ENCODE measurements at places on chromosomes 16 and 17.

DNA sequence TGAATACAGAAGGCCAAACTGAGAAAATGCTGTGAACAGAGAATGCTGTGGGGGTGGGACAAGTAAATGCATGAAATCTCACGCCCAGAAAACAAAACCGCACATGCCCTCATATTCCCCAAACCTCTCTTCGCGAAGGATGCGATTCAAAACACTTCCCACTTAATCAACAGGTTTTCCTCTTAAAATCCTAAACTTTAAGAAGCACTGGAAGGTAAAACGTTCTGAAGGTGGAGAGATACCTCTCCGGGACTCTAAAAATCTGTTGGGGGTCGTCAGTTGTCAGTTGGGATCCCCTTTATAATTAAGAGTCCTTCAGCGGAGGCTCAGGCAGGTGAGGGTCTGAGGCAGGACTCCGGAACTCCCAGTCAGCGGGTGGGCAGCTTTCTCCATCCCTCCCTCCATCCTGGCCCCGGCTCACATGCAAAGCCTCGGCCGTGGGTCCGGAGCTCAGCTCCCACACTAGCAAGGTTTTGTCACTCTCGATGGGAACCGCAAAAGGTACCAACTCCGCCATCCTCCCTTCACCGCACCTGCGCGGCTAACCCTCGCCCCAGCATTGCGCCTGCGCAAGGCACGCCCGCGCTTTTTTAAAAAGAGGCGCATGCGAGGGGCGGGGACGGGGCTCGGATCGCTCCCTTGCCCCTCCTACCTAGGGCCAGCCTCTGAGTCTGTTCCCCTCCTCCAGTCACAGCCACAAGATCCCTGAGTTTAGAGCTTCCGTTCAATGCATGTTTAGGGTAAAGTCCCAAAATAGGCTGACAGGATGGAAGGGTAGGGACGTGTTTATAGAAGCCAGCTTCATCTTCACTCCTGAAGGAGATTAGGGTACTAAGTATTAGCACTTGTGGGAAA lies at the start of gene RDM1:
TSS of gene RDM1 (minus strand) at position 563 of the 855 bp plus-strand sequence. CDS start at position 517, 46 bp downstream.
- peak; percentile 83 for DNase-seq

- no peak for DNase-seq
Observed at GRCh38 chr16:78902321-78902720, 698.2 kb downstream of the MAF start.

DNA sequence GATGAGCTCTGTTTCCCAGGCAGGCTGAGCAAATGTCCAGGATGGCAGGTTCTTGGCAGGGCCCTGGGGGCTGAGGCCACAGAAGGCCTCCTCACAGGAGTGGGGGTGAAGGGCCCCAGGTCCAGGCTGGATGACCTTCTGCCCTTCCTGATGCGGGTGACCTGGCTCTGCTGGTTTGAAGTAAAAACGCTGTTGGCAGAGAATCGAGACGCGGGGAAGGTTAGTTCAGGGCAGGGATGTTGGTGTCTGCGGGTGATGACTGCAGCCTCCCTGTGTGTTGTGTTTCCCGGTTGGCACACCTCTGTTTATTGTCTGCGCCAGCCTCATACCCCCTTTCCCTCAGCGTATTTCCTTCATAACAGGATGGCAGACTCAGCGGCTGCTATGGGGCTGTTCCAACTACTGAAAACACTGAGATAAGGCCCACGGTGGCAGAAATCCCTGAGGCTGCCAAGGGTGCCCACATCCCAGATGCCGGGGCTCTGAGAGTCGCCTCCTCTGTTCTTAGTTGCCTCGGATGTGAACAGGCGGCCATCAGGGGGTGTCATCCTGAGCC lies 104.6 kb downstream of the METRNL start:
- no peak for DNase-seq

DNA sequence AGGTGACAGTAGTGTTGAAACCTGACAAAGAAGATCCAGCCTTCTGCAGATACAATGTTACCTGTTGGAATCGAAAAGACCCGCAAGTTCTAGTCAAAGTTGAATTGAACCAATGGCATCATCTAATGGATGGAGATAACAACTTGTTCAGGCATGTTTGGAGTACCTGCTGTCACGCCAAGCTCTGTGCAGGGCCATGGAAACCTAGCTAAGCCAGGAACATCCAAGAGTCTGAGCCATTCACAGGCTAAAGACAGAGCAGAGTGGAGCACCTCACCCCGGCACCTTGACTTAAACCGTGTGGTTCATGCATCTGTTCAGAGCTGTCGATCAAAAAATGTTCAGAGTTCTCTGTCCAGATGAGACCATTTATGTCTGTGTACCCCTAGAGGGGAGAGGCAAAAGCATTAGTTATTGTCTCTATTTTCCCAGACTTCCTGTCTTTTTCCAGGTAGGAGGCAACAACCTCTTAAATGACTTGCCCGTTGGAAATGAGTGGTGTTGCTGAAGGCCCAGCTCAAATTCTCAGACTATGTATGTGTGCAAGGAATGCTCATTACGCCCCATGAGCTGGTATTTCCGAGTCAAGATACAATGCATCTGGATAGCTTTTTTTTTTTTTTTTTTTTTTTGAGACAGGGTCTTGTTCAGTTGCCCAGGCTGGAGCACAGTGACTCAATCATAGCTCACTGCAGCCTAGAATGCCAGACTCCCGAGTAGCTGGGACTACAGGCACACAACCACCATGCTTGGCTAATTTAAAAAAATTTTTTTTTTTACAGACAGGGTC lies 44.9 kb upstream of the XYLT1 start:
- peak; percentile 91 for DNase-seq

- peak; percentile 10 for DNase-seq
Observed at GRCh38 chr16:6279286-6279685, 1053.4 kb upstream of the RBFOX1 start.

- DNase-seq = peak; percentile 89
Observed at GRCh38 chr17:31533546-31534155, 142.2 kb downstream of the RAB11FIP4 start.

DNA sequence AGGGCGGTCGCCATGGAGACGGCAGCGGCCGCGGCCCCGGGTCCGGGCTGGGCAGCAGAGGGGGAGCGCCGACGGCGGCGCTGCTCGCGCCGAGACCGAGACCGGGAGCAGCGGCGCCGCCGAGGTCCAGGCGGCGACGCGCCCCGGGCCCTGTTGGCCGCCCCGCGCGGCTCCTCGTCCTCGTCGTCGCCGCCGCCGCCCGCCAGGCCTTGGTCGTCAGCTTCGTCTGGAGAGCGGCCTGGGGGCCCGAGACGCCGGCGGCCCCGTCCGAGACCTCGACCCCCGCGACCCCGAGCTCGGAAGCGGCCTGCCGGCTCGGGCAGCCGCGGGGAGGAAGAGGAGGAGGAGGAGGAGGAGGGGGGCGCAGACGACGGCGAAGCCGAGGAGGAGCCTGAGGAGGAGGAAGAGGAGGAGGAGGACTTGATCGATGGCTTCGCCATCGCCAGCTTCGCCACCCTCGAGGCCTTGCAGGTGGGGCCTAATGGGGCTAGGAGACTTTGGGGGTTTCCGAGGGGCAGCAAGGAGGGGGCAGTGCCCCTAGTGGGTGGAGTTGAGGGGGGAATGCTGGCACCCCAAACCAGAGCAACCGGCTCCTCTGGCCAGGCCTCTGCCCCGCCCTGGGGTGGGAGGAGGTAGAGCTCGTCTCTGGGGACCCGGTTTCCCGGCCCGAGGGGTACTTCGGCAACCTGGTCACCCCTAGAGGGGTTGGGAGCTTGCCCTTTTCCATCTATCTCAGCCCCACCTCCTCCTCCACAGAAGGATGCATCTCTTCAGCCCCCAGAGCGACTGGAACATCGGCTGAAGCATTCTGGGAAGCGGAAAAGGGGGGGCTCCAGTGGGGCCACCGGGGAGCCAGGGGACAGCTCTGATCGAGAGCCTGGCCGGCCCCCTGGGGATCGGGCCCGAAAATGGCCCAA lies 1.5 kb downstream of the FBRS start:
- no peak for DNase-seq

DNA sequence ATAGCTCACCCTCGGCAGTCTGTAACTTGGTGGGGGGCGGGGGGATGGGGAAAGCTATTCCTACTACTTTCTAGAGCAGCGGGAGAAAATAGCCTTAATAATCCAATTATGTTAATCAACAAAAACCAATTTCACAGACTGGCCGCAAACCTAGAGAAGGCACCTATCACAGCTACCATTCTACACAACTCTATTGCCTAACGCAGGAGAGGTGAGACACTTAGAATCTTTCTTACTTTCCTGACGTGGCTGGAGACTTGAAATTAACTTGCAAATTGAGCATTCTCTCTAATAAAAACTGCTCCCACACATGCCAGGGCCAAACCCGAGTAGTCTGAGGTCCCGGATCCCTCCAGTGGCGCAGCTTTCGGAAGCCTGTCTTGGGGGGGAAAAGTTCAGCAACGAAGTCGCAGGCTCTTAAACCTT lies 794 bp downstream of the SMG6 start:
- no peak for DNase-seq

DNA sequence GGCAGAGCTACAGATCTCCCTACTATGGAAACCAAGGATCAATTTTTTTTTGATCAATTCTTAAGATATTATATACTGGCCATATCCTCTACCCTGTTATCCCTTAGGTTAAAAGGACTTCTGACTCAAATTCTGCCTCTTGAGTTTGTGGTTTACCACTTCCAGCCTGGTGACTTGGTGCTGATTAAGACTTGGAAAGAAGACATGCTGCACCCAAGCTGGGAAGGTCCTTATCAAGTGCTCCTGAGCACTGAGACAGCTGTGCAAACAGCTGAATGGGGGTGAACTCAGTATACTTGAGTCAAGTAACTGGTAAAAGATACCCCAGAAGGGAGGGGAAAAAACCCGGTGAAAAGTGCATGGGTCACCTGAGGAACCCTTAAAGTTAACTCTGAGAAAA lies 20.5 kb upstream of the SPACA3 start:
- DNase-seq = no peak

DNA sequence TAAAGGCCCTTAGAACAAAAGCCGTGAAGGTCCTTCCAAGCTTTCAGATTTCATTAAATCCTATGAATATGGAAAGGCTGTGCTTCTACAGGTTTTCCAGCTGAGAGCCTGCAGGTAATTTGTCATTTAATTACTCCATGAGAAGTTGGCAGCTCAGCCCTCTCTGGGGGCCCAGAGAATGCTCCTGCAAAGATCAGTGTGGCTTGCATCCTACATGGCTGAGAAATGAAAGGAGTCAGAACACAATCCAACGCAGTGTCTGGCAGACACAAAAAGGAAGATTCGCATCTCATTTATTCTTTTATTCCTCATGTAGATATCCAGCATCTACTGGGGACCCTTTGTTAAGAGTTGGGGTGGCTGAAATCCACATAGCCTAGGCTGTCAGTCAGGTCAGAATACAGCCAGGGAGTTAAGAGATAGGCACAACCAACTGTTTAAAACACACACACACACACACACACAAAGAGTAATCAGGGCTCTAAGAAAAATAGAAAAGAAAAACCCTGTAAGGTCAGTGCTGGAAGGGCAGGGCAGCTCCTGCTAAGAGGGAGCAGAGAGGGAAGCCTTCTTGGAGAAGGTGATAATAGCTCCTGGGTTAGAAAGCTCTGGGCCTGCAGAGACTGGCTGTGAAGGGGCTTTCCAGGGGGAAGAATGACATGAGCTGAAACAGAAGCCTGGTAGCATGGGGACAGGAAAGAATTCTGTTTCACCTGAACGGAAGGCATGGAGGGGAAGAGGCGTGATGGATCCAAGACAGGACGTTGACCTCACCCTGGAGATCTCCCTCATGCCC lies 46.9 kb upstream of the WSCD1 start:
- no peak for DNase-seq

GRCh38 chr17:82560802-82561428 lies 41.4 kb downstream of the FOXK2 start:
- DNase-seq = peak; percentile 19

DNA sequence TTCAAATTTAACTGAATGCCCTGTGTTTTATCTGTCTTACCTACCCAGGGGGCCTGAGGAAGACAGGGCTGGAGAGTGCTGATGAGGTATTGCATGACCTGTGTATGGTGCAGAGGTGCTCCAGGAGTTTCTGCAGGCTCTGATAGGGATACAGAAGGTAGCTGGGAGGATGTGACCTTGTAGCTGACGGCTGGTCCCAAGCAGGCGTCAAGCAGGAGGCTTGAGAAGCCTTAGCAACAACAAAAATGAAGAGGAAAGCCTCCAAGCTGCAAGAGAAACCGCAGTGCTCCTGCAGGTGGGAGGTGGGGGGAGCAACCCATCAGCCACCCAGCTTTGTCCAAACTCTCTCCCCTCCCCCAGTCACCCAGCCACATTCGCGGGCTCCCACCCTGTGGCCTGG lies 40.4 kb downstream of the LAT start:
- no peak for DNase-seq

DNA sequence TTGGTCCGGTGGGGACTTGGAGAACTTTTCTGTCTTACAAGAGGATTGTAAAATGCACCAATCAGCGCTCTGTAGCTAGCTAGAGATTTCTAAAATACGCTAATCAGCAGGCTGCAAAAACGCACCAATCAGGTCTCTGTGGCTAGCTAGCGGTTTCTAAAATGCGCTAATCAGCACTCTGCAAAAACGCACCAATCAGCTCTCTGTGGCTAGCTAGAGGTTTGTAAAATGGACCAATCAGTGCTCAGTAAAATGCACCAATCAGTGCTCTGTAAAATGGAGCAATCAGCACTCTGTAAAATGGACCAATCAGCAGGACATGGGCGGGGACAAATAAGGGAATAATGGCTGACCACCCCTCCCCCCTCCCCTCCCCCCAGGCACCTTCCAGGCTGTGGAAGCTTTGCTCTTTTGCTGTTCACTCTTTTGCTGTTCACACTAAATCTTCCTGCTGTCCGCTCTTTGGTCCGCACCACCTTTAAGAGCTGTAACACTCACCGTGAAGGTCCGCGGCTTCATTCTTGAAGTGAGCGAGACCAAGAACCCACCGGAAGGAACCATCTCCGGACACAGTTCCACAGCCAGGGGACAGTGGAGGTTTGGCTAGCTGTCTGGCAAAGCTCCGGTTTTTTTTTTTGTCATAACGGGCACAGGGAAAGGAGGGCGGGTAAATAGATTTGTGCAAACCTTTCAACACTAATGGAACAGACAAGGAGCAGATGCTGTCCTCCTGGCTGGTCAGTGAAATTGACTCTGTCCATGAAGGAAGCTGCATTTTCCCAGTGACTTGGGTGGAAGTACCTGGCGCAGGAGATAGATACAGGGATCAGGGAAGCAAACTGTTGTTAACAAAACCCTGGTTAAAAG lies 8.3 kb downstream of the PITPNC1 start:
- DNase-seq = no peak

Data from M059J (cell line).